ENCODE measurements at places on chromosomes 7 and 10.

- no peak for DNase-seq
These were observed 208.3 kb downstream of the JAZF1 start for GRCh38 chr7:27972276-27972675.

- DNase-seq: peak; percentile 28
These were observed 688.5 kb downstream of the PARD3 start for GRCh38 chr10:34126371-34127151.

- DNase-seq: no peak
These were observed 9.9 kb upstream of the ZNF713 start for GRCh38 chr7:55877308-55877707.

- DNase-seq: no peak
These were observed 143.7 kb upstream of the NRP1 start for GRCh38 chr10:33478089-33478674.

DNA sequence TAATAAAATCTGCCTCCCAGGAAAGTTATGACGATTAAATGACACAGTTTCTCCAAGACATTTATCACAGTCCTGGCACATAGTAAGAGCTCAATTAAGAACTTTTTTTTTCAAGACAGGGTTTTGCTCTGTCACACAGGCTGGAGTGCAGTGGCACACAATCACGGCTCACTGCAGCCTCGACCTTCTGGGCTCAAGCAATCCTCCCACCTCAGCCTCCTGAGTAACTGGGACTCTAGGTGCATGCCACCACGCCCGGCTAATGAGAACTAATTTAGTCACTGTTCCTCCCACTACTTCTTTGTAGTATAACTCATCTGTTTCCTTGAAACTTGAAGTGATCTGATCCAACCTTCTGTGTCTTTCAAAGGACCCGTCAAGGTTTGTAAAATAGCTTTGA, 42.2 kb upstream of the MXI1 start:
- no peak for DNase-seq

DNA sequence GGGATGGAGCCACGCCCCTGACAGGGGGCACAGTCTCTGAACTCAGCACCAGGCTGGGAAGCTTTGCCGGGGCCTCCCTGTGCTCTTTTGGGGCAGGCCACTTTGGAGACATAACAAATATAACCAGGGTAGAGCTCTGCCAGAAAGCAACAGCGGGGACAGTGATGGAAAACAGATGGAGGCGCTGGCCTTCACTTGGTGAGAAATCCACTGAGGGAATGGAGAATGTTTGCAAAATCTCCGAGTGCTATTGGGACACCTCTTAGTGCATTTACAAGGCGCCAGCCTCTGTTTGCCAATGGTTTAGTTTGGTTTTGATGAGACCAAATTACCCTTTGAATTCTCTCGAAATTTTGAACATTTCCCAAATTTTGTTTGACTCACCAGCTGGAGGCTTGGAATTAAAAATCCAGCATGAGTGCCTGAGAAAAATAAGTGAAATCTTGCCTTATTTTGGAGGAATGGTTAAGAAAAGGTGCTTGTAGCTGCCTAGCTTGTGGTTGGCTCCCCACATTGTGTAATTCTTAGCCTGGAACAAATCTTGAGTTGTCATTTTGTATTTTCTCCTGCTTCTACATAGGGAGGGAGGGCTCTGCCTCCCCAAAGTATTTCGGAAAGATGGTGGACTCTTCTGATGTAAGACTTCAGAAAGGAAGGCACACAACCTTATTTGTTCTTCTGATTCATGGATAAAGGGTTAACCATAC, 980.5 kb downstream of the LRMDA start:
- DNase-seq: no peak

DNA sequence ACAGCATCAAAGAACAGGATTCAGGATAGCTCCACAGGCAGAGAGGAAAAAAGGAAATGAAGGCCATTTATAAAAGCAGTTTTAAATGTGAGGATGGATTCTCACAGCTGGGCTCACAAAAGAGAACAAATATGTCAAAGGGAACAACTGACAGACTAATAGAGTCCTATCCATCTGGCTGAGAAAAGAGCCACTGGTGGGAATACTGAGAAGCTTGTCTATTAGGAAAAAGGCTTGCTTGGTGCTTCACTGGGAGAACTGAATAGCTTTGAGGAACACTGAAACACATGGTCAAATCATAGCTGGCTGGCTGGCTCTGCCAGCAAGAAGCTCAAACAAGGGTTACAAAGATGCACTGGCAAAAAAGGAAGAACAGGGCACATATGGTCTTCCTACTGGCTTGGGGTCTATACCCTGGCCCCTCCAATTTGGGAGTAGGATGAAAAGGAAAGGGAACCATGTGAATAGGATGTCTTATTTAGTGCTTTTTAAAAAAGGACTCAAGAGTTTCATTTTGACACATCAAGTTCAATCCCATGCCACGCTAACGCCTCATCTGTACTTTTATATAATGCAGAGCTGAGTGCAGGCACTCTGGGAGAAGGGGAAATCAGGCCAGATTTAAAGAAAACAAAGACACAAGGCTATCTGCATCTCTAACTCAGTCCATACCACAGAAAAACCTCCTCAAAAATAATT, 44.8 kb upstream of the KCNIP2 start:
- no peak for DNase-seq

GRCh38 chr10:3613318-3613717, 171.7 kb downstream of the KLF6 start:
- no peak for DNase-seq

- no peak for DNase-seq
These were observed 59.0 kb upstream of the LRRN3 start for GRCh38 chr7:111031916-111032315.

- DNase-seq: peak; percentile 66
These were observed 7.7 kb upstream of the TRUB1 start for GRCh38 chr10:114930320-114930719.

DNA sequence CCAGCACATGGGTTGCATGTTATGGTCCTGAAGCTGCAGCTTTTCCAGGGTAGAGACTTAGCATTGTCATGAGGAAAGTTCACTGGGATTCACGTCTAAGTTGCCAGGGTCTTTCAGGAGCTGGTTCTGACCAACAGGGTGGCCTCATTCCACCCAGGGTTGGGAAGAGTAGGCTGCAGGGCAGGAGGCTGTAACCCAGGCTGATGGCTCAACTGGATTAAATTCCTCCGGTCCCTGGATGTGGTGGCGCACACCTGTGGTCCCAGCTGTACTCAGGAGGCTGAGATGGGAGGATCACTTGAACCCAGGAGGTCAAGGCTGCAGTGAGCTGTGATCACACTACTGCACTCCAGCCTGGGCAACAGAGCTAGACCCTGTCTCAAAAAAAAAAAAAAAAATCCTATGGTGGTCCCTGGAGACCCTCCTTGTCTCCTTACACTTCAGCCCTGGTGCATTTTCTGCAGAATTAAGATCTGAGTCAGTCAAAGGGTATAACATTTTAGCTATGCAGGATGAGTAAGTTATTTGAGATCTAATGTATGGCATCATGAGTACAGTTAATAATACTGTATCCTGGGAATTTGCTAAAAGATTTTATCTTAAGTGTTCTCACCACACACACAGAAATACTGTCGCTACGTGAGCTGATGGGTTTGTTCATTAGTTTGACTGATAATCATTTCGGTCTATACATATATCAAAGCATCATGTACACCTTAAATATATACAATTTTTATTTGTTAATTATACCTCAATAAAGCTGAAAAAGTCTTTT, 44.0 kb downstream of the ASB13 start:
- no peak for DNase-seq

DNA sequence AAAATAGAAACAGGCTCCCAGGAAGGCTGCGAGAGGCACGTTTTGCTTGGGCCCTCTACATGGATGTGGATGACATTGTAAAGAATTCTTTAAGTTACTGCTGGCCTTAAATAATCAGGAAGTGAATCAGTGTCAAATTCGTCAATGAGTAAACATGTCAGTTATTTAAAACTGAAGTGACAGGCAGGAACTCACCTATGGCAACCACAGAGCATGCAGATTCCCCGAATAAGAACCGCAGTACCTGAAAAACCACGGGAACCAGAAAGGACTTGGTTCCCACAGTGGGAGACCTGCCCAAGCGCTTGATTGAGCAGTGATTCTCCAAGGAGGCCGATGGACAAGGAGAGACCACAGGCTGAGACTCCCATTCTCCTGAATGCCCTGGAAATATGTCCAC, 351.2 kb upstream of the AKR1E2 start:
- DNase-seq: no peak

GRCh38 chr10:88986549-88987242, 3.9 kb upstream of the FAS start:
- DNase-seq: peak; percentile 31

DNA sequence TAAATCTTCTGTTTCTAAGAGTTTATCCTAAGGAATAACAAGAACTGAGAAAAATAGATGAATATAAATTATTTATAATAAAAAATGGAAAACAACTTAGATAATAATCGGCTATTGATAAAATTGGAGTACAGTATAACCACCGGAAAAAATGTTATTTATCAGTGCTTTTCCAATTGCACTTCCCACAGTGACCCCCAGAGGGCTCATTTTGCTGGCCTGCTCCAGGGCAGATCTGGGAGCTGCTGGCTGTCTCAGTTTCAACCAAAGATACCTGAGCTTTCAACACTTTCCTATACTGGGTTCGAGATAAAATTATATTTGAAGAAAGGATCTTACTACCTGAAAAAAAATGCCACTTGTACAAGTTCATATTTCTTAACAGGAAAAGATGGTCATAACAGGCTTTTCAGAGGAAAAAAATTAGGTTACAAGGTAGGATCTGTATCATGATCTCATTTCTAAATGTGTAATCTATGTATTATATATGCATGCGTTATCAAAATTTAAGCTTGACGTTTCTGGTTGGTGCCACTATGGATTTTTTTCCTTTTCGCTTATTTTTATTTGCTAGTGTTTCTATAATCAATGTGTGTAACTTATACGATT, 165.7 kb downstream of the NPSR1 start:
- no peak for DNase-seq

DNA sequence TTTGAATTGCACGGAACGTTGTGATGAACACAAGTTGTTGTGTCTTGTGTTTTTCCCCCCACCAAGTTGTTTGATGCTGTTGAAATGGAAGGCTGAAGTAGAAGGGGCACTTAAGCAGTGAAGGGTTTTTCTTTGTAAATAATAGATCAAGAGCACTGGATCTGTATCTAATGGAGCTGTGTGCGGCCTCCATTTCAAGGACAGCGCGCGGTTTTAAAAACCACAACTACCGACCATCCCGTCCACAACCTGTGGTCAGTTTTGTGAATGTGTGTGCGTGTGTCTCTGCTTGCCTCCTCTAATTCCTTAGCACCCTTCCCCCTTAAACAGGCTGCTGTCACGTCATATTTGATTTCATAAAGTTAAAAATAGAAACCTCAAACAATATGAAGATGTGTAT, 165.5 kb downstream of the TCF7L2 start:
- no peak for DNase-seq

DNA sequence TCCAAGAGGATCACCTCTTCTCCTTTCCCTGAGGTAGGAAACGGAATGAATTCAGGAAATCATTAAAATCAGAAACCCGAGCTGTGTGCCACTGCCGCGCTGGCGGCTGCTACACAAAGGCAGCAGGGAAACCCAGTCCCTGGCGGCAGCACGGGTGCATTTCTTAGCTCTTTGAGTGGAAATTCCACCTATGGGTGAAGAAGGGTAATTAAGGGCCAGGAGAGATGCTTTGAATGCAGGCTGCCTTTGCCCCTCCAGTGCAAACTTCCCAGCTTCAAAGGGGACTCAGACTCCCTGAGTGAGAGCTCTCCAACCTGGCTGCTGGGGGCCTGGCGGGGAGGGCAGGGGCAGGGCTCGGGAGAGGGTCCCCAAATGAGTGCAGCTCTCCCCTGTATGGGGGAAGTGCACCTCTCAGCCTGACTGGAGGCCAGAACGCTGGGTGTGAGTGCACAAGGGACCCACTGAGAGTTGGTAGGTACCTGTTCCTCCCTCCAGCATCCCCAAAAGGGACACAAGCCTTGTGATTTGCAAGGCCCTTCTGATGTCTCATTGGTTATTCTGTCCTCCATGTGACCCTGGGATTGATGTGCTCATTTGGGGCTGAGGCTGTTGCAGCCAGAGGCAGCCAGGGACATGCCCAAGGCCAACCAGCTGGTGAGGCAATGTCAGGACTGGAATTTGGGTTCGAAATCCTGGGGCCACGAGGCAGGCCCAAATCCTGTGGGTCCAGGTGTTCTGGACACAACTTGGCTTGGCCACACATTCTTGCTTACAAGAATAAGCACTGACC, 16.3 kb upstream of the ZMIZ1 start:
- DNase-seq: no peak

GRCh38 chr7:85186083-85186520, 754 bp downstream of the SEMA3D start:
- peak; percentile 52 for DNase-seq

DNA sequence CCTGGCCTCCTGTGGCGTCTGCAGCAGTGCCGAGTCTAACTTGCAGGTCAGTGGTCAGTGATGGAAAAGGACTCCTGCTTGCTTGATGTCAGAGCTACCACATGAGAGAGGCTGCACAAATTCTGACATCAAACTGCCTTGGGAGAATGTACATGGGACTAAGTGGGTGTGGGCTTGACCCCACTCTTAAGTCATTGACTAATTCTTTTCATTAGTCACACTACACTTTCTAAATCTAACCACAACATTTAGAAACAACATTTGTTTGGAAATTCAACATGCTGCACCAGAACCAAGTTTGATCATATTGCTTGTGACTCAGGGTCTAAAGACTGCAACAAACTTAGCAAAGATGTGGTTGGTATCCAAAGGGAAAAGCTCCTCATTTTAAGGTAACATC, 24.4 kb upstream of the CDC14C start:
- DNase-seq: no peak

GRCh38 chr7:96657347-96658021, 52.2 kb downstream of the SEM1 start:
- no peak for DNase-seq

DNA sequence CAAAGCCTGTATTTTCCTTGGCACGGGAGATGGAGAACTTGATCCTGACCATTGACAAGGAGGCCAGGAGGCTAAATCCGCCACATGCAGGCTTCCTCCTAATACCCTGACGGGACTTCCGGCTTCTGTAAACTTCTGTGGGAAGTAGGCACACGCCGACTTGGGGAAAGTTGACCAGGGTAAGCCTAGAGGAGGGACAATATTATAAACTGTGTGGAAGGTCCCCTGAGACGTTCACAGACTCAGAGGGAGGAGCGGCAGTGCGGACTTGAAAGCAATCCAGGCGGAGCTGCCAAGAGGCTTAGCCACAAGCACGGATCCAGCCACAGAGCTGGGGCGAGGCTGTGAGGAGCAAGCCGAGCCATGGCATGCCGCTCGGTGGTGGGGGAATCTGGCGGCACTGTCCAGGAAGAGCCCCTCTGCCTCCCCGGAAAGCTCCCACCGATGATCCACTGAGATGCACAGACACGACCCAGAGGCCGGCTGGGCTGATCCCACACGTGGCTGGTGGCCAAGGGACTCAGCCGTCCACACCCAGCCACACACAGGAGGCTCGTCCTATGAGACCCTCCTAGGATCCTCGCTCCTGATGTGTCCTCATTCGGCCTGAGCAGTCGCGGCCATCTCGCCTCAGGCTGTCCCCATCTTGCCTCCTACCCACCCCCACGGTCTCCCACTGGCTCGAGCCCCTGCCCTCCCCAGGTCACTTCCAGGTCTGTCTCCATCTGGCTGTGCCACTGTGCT, 40.0 kb upstream of the INSIG1 start:
- DNase-seq: peak; percentile 36

GRCh38 chr10:78778444-78779338, 290.1 kb upstream of the ZMIZ1 start:
- no peak for DNase-seq

- DNase-seq: no peak
These were observed 17.9 kb upstream of the BAIAP2L1 start for GRCh38 chr7:98418636-98419315.

GRCh38 chr10:133358162-133358924, 524 bp upstream of the FUOM start:
- no peak for DNase-seq

GRCh38 chr10:97673736-97674525, 13.1 kb downstream of the AVPI1 start:
- no peak for DNase-seq

Data from skin of body (tissue), 3 donors.